ENCODE measurements at places on chromosomes 5 and 9.

GRCh38 chr5:74839229-74839628 lies 27.0 kb downstream of the FAM169A start:
- DNase-seq, result no peak

GRCh38 chr5:16520841-16521240 lies 55.2 kb upstream of the ZNF622 start:
- DNase-seq, result no peak

- no peak for DNase-seq
Observed at GRCh38 chr5:40780858-40781257, 17.3 kb downstream of the PRKAA1 start.

DNA sequence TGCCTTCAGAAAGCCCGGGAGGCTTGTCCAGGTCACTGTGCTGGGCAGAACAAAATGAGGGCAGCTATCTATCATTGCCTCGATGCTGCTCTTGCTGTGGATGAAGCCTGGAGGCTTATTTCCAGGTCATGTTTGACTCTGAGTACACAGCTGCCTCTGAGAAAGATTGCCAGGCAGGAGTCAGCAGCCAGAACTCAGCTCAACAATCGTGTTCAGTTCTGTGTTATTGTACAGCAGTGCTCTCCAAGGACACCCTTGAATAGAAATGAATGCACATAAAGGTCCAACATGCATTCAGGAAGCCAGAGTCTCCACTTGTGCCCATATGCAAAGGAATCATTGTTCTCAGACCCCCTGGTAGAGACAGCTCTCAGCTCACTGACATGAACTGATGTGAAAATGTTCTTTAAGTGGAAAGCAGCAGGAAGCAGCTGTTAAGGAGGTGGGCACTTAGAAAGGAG lies 61.7 kb upstream of the ZFR start:
- no peak for DNase-seq

GRCh38 chr9:123399803-123400378 lies 43.9 kb downstream of the CRB2 start:
- no peak for DNase-seq
